HTR-8/SVneo (cell line): ENCODE measurements at places on chromosomes 5 and 9.

DNA sequence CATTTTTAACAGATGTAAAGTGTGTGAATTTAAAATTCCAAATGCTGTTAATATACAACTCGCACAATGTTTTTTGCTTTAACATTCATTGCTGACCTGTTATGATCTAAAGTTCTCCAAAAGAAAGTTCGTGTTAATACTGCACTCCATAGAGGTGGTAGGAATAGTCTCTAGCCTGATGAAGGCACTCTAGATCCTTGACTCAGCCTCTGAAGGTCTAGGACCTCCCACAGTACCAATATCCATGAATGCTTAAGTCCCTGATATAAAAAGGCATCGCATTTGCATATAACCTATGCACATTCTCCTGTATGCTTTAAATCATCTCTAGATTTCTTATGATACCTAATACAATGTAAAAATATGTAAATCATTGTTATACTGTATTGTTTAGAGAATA is 213.6 kb downstream of the EFNA5 start:
- DNase-seq = no peak

GRCh38 chr5:15700373-15700772 is 200.4 kb downstream of the FBXL7 start:
- DNase-seq = no peak

- DNase-seq = no peak
These were observed 19.8 kb downstream of the CDH6 start for GRCh38 chr5:31213257-31213656.

DNA sequence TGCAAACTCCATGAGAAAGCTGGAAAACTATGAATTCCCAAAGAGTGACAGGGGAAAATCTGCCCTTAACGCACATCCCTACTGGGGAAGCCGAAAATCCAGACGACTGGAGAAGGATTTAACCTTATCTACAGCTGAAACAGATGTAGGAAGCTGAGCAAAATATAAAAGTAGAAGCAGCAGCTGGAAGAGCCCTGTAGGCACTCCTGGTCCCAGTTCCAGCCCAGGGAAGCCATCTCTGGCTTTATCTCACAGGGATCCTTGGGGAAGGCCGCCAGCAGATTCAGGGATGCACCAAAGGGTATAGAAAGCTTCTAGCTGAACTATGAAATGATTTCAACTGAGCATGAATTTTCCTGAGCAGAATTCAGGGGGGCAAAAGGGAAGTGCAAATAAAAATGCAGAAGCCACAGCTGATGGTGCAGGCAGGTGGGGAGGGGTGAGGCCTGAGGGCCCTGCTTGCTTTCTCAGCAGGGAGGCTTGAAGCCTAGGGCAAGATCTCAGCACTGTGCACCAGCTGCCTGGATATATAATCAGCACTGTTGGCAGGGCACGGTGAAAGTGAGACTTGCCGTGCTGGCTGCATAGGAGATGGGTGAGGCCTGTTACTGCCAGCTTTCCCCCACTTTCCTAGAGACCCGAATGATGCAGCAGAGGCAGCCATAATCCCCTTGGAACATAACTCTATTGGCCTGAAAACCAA is 2019.5 kb upstream of the NUDT12 start:
- DNase-seq = no peak

GRCh38 chr9:86795047-86795442 is 152.3 kb downstream of the GAS1 start:
- no peak for DNase-seq

DNA sequence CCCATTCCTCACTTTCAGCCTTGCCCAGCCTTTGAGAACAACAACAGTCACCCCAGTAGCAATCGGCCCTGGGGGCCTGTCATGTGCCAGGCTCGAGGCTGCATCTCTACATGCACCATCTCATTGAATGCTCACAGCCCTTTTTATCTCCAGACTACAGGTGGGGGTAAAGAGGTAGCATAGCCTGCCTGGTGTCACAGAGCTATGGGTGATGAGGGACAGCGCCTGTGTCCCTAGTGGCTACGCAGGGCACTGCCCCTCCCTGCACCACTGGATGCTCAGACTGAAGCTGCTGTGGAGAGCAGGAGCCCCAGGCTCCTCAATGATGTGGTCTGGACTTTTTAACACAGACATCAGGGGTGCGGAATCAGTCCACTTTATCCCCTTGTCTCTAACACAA is 2.8 kb downstream of the CAMK2A start:
- no peak for DNase-seq

DNA sequence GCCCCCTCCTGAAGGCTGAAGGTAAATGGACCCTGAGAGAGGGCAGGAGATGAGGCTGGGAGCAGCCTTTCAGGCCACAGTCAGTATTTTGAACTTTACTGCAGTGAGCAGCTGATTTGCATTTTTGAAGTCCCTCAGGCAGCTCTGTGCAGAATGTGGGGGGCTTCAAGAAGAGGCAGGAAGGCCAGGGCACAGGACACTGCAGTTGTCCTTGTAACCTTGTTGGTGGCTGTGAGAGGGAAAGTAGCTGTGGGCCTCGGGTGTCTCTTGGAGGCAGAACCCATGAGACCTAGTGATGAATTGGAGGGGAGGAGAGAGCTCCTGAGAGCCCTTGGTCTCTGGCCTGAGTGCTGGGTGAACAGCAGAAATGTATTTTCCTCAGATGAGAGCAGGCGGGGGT is 2.6 kb downstream of the CCDC180 start:
- no peak for DNase-seq

GRCh38 chr9:127921557-127922120 is 4.8 kb upstream of the ST6GALNAC4 start:
- DNase-seq = peak; percentile 58

- peak; percentile 74 for DNase-seq
These were observed 4.5 kb upstream of the SET start for GRCh38 chr9:128684325-128685199.

DNA sequence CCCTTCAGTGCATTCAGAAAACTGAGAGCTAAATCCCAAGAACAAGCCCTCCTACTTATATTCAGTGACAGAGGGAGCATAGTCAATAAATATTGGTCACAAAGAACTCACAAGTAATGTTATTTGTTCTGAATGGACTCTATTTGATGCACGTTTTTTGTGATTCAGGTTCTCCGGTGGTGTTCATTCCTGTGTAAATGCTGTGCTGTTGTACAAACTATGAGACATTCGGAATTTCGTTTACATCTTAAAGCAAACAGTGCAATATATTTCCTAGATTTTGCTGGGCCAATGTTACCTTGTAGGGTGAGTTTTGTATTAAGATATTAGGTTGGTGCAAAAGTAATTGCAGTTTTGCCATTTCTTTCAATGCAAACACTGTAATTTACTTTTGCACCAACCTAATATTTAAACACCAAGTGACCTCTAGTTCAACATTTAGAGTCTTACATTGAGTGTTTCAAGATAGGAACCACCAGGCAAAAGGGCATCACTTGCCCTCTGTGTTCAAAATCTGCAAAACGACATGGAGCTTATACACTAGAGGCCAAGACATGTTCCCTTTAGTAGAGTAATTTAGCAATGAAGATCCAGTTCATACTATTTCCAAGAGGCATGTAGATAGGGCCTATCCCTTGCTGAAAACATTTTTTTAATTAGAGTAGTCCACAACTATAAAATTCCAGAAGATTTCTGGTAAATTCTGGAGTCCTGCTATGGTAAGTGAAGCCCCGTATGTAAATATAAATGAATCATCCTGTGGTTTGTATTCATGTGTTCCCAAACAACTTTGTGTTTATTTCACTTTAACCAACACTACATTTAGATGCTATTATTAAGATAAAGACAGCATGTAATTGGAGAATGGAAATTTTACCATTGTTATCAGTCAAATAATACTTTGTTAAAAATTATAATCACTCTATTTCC is 444.0 kb upstream of the PTGER4 start:
- no peak for DNase-seq

DNA sequence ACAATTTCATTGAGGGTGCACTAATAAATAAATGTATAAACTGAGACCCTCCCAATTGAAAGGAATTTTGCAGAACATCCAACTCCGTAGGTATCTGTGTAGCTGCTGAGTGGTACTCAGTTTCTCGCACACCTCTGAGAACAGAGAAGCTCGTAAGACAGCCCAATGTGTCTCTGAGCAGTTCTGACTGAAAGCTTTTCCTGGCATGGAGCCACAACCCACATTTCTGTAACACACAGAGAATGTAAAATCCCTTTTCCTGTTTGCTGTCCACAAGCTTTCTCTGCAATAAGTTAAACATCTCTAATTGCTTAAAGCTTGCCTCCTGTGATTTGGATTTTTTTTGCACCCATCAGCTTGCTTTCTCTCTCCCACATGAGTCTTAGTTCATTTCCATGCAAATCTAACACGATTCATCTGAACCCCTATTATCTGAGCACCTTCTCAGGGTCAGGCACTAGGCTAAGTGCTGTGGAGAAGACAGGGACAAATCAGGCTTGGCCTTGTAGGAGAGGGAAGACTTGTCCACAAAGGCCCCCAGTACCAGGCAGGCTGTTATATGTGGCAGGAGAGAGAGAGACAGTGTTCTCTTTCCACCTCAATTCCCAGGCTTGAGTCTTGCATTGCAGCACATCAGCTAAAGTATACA is 44.2 kb upstream of the COL15A1 start:
- DNase-seq = no peak

GRCh38 chr9:30579810-30580209 is 1804.6 kb upstream of the ACO1 start:
- DNase-seq = no peak

DNA sequence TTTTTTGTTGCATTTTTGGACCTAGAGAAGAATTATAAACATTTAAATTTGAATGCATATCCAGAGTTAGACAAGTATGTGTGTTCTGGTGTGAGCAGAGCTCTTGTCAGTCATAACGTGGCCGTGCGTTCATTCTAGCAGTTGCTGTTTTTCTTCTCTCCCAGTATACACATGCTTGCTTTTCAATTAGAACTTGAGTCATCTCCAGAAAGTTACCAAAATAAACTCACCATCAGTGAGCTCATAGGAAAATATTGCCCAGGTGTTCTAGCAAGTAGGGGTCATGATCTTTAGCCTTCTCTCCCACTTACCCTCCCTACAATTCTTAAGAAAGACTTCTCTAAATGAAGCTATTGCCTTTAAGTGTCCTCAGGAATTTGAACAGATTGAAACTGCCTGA is 247.5 kb upstream of the TUT7 start:
- DNase-seq = no peak

DNA sequence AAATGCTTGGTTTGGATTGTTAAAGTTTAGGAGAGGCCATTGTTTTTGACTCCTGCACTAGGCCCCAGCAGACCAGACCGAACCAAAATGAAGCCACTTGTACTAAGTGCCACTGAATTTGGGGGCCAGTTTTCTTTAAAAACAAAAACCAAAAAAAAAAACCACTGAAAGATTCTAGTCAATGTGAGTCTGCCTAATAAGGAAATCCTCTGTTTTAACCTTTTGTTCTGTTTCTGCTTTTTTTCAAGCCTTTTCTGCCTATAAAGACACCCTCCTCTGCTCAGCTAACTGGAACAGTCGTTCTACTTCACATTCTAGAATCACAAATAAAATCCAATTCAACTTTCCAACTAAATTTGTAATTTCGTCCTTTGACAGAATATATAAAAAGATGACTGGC is 64.9 kb downstream of the SERINC5 start:
- DNase-seq = no peak

GRCh38 chr5:181190711-181191525 is 14.1 kb downstream of the TRIM7 start:
- DNase-seq = no peak

DNA sequence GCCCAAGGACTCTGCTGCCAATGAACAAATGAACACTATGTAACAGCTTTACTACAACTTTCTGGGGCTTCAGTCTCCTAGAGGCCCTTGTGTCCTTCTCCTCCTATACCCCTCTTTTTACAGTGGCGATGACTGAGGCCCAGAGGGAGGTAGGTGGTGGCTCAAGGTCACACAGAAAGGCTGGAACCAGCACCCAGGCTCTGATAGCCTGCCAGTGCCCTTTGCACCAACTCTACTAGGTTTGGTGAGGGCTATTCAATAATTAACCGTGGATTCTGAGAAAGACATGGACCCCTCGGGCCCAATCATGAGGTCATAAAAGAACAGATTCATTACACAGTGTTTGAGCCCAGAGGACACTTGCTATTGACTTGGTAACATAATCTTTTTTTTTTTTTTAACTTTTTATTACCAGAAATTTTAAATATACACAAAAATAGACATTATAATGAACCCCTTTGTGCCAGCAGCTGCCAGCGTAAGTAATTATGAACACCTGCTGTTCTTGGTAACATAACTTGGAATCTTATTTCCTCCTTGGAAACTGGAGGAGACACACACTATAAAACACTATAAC is 6.1 kb upstream of the ALDH1B1 start:
- DNase-seq = no peak

DNA sequence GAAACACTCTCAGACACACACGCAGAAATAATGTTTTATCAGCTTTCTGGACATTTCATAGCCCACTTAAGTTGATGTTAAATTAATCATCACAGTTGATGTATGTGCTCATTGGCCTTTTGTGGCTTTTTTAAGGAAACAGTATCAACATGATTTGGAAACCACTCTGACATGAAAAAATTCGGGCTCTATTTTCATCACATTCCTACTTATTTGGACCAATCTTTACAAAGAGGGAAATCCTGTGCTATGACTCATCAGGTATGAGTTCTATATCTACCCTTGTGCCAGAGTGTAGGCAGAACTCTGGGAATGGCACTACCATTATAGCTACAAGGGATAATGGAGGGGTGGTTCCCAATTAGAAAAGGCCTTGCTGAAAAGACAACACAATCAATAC is 388.4 kb upstream of the PTGER4 start:
- DNase-seq = peak; percentile 9

DNA sequence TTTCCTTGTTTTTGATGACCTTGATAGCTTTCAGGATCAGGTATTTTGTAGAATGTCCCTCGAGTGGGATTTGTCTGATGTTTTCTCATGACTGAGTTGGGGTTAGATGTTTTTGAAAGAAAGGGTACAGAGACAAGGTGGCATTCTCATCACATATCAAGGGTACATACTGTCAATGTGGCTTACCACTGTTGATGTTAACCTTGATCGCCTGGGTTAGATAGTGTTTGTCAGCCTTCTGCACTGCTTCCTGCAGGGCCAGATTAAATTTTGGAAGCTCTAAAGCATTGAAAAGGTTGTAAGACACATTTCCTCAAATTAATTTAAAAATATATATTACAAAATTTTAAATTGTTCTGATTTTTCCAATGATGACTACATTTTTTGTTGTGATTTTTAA is 287.4 kb upstream of the ACTBL2 start:
- DNase-seq = no peak

DNA sequence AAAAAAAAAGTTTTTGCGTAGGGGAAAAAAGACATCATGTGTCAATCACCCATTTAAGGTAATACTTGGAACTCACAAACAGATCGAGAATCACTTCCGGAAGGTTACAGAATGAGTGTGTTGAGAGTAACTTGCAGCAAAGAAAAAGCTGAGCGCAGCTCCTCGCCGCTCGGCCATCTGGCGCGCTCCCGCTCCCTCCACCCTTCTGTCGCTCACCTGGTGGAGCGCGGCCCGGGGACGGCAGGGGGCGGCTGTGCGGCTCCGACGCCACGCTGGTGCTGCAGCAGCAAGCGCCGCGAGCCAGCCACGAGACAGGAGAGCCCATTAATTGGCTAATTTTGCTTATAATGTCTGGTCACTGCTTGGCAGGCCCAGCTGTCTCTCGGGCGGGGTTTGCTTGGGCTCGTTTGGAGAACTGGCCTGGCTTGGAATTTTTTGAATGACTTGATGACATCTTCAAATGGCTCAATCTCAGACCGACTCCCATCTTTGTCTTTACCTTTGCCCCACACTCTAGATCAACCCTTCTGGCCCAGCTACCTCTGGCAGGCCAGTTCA is 601.8 kb downstream of the CCDC171 start:
- DNase-seq = no peak
